ENCODE measurements at places on chromosomes 4 and X.
A peak's percentile ranks its signal among the peaks of the same experiment; 100 is the strongest.

- no peak for DNase-seq
Measured at GRCh38 chrX:39518476-39519029, 579.2 kb downstream of the BCOR start.

GRCh38 chrX:112736310-112736709 lies 56.6 kb upstream of the LHFPL1 start:
- DNase-seq = no peak

- DNase-seq = no peak
Measured at GRCh38 chrX:113370006-113370405, 529.4 kb upstream of the AMOT start.

DNA sequence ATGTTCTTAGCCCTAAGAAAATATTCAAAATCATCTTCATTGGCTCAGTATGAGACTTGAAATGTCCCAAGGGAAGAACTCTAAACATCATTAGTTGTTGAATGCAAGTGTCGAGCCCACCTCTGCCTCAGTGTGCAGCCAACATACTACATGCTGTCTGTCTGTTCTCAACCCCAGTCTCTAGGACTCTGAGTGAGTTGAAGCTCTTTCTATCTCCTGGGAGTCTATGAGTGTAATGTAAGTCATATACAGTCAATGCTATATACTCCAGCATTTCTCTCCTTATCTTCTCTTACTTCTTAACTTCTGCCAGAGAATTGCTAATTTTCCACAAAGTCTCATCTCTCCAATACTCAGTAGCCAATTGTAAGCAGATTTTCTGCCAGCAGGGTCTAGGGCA lies 61.3 kb downstream of the SPATA18 start:
- DNase-seq = no peak

- DNase-seq = no peak
Measured at GRCh38 chr4:5014007-5014682, 5.1 kb downstream of the CYTL1 start.

- DNase-seq = no peak
Measured at GRCh38 chrX:138889149-138889548, 177.6 kb upstream of the FGF13 start.

GRCh38 chrX:108018656-108019381 lies 26.0 kb upstream of the VSIG1 start:
- DNase-seq = no peak

DNA sequence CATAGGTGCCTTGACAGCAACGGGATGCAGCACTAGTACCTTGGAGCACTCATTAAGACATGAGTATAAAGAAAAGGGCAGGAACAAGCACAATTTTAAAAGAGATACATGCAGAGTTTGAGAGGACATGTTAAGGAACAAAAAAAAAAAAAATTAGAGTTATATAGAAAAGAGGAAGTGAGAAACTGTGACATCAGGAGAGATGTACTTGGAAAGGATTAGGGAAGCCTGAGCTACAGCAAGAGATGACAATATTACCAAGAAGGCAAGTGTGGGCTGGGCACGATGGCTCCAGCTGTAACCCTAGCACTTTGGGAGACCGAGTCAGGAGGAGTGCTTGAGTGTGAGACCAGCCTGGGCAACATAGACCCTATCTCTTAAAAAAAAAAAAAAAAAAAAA lies 37.4 kb downstream of the GPR143 start:
- DNase-seq = no peak

DNA sequence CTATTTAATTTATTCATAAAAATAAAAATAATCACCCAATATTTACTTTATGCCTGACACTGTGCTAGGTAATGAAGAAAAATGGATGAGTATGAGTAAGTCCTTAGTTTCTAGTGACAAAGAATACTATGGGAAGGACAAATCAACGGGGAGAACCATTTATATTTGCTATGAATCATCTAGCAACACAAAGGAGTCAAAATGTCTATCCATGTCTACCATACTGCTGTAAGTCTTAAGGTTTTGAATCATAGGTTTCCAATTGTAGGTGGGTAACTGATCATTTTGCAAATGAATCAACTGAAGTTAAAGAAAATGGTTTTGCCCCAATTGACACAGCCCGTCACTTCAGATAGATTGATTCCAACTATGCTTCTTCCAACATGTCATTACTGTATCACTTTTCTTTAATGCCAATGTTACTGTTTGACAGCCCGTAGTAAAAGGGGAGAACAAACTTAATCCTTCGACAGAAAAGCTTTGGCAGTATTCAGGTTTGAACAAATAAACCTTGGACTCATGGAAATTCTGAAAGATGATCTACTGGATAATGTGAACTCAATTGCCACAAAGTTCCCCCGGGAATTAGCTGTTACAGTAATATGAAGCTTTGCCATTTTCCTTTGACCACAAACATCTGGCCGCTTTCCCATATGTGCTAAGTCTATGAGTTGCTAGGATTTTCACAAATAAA lies 3.2 kb downstream of the TDO2 start:
- DNase-seq = no peak

- DNase-seq = no peak
Measured at GRCh38 chrX:20412871-20413486, 146.3 kb upstream of the RPS6KA3 start.

DNA sequence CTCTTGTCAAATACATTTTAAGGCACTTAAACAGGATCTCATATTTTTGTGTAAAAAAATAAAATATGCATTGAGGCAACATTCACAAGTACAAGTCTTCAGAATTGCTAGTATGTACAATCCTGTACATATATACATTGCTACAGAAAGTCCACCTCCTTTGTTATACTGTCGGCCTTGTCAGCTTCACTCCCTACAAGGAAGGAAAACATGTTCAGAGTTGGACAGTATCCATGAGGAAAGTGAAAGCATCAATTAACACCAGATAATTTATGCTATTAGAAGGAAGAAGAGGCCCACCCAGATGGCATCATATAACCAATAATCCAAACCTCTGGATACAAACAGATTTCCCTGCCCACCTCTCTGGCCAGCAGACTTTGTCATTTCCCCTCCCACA lies 42.0 kb downstream of the REELD1 start:
- no peak for DNase-seq

DNA sequence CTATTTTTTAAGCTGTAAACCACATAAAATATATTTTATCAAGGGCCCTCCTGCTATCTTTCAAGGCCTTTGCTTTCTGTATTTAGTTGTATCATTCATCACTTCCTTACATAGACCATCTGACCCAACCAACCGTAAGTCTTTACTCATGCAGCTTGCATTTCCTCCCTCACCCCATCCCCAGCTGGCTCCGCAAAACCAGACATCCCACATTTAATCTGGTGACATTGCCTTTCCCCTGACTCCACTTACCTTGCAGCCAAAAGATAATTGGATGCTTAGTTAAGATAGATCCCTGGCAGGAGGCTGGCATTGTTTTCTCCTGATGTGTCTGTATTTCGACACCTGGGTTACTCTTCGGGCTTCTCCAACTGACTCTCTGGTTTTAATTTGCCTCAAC lies 183.7 kb upstream of the LDB2 start:
- no peak for DNase-seq

GRCh38 chr4:82428526-82428968 lies 1.7 kb downstream of the HNRNPDL start:
- DNase-seq = no peak

GRCh38 chrX:25519258-25519657 lies 503.5 kb upstream of the ARX start:
- DNase-seq = no peak

DNA sequence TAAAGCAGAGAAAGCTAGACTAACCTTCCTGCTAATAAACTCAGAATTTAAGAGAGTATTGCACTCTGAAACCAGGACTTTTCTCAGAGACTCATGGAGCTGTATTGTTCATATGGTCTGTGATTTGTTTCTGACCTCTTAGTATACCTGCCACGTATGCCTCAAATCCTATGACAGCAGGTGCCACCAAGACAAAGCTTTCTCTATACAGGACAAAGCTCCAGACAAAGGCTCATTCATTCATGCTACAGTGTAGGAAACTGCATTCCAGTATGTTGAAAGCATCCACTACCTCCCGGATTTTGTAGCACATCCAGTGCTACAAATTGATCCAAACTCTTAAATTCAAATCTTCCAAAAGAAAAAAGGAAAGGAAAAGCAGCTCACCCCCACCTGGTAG lies 178.3 kb downstream of the CHIC2 start:
- DNase-seq = no peak

GRCh38 chr4:10582059-10582686 lies 102.4 kb downstream of the CLNK start:
- DNase-seq = peak; percentile 34

GRCh38 chrX:47216393-47216925 lies 2.0 kb upstream of the CDK16 start:
- DNase-seq = no peak

- DNase-seq = no peak
Measured at GRCh38 chrX:87755493-87755892, 237.9 kb downstream of the KLHL4 start.

DNA sequence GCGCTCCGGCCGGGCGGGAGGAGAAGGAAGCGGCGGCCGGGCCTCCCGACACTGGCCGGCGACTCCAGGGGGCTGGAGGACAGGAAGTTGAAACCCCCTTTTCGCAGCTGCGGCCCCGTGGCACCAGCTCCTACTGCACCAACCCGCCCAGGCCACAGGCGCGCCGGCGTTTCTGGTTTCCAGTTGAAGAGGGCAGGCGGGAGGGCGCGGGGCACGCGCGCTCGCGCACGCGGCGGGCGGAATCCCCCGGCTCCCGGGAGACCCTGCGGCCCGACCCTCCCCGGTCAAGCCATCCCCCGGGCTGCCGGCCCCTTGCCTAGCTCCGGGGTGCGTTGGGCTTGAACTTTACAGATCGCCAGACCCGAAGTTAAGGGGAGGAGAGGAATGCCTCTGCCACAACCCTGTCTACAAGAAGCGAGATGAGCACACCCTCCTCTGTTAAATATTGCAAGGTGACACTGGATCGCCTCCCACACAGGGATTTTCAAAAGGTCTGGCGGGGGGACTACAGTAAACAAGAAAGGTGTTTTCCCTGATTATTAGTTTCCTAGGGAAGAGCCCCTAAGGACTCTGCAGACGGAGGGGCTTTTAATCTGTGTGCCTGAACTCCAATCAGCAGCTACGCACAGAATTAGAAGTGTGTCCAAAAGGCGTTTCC lies 1.4 kb downstream of the ELOVL6 start:
- no peak for DNase-seq

GRCh38 chr4:180057891-180058671 lies 2185.1 kb upstream of the TENM3 start:
- DNase-seq = peak; percentile 25

GRCh38 chr4:126513596-126513995 lies 1119.2 kb upstream of the INTU start:
- DNase-seq = no peak

DNA sequence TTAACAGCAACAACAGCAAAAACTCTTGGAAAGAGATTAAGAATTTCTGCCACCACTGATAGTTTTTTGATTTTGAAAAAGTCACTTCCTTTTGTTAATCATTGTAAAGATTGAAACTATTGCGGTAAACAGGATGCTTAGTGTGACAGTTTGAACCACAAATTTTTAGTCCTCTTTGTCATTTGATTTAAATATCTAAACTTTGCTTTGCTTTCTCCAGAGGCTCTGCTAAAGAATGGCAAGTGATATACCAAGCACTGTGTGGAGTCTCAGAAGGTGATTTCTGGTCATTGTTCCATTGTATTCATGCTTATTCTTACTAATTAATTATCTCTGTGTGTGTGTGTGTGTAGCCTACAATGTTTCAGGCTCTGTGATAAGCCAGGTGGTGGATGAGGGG lies 155.6 kb downstream of the BMPR1B start:
- DNase-seq = no peak

DNA sequence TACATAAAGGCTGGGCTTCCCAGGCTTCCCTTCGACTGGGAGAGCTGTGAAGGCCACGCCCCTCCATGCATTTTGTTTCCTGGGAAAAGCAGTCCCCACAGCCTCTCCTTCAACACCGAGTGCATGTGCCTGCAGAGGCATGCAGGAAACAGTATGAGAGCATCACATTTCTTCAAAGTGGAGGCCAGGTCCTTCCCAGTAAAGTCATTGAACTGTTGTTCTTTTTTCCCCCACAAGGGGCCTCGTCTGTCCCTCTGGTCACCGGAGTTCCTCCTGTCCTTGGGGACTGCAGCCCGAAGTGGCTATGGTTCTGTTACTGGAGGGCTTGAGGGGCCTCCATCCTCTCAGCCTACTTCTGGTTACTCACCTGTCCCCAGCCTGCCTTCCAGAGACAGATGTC lies 56.0 kb downstream of the RAI2 start:
- DNase-seq = no peak

DNA sequence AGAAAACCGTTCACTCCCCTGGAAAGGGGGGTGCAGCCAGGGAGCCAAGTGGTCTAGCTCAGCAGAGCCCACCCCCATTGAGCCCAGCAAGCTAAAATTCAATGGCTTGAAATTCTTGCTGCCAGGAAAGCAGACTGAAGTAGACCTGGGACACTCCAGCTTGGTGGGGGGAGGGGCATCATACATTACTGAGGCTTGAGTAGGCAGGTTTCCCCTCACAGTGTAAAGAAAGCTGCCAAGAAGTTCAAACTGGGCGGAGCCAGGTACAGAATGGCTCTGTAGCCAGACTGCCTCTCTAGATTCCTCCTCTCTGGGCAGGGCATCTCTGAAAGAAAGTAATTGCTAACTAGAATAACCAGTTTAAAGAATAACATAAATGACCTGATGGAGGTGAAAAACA lies 372.3 kb upstream of the F9 start:
- DNase-seq = no peak

GRCh38 chr4:157076578-157076947 lies 613 bp downstream of the GLRB start:
- no peak for DNase-seq

GRCh38 chr4:14008494-14008893 lies 381.0 kb upstream of the BOD1L1 start:
- no peak for DNase-seq

DNA sequence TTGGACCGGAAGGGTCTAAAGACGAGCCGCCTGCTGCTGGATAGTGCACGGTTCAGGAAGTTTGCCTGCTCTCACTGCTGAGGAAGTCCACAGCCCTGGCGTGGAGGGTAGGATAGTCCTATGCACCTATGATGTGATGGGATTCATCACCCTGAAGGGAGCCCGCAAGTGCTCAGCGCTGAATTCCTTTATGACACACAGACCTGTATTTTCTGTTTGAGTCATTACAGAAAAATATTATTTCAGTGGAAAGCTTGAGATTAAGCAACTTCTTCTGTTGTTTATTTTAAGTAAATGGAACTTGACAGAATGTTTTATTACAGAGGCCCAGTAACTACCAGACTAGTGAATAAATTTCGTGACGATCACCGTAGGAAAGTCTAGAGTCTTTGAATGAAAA lies 123.2 kb downstream of the TRIML1 start:
- DNase-seq = no peak

DNA sequence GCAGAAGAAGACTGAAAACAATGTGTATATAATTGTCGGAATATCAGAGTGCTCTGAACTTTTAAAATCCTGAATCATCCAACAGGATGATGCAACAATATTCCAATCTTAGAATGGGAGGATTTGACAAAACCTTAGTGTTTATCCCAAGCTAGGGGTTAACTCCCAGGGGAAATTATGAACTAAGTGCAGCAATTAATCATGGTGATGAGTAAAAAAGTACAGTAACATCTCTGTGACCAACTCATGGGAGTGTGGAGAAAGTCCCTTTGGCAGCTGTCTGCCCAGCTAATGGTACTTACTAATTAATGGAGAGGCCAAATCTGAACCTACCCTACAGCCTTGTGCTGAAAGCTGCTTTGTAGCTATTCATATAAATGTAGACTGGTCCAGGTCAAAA lies 257.6 kb upstream of the DDX53 start:
- DNase-seq = no peak

GRCh38 chrX:105121186-105121585 lies 99.3 kb downstream of the TEX13A start:
- no peak for DNase-seq

Data from NCI-H774 (cell line).